Activated CD4-positive, alpha-beta memory T cell treated with anti-CD3 and anti-CD28 coated beads, Interleukin-2, amount 10 ng/mL, durations not matched to agents 7 days and 5 days (primary cell): ENCODE measurements at places on chromosomes 3 and 15. TPM values are rescaled to one million over a fixed set of nuclear protein-coding genes. Genes with fewer than 3 reads are reported as not detected.

DNA sequence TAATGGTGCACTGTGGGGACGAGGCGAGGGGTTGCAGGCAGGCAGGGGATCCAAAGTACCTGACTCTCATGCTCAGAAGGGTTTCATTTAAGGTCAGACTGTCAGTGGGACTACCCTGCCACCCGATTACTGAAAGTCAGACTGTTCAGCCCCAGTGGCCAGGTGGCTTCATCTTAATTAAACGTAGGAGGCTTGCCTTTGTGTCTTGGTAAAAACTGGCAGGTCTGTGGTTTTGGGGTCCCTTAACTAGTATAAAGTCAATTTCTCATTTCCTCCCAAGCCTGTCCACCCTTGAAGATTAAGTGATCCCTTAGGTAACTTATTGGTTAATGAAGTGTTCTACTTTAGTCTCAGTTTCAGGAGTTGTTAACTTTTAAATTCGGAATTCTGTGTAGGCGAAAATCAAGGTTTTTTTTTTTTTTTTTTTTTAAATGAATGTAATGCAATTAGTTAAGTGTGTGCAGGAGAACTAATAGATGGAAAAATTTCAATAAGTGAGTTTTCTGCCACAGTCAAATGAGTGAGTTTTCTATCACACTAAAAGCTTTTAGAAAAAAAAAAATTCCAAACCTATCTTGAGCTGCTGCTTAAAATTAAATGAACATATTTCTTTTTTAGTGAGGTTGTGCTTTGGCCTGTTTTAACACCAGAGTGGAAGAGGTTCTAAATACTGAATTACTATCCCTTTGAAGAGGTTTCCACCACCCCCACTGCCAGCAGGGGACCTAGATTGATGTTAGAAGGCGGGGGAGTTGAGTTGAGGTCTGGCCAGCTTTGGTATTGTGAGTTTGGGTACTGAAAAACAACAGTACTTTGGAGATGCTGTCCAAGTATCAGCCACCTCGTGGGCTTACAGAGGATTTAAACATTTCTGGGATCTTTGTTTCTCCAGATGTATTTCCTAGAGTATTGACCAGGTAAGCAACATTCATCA lies 15.2 kb downstream of the ITPR1 start:
- no peak overlapping the region for H3K4me3 ChIP-seq
- no peak for DNase-seq
- no peak overlapping the region for H3K27ac ChIP-seq
- peaks cover 29% of the 10 kb centered on the region for H3K36me3 ChIP-seq
- H3K27me3 ChIP-seq = no peaks in the 10 kb centered on the region

GRCh38 chr15:67783303-67783702 lies 42.0 kb upstream of the SKOR1 start:
- H3K4me1 ChIP-seq = peaks cover 22% of the 10 kb centered on the region
- peaks cover 2% of the 10 kb centered on the region for H3K36me3 ChIP-seq
- no peaks in the 10 kb centered on the region for H3K27me3 ChIP-seq
- peak overlapping the region; percentile 40 for H3K27ac ChIP-seq
- DNase-seq = peak; percentile 42

Gene GREM1
- not detected for total RNA-seq

Gene SERINC4
- total RNA-seq = 0.18 TPM
